ENCODE measurements at places on chromosomes 7 and 10. TPM values are rescaled to one million over a fixed set of nuclear protein-coding genes. Genes with fewer than 3 reads are reported as not detected.

Gene FOXP2
- total RNA-seq: not detected

Gene DENND2A
- not detected for total RNA-seq

Gene EGFR
- 0.09 TPM for total RNA-seq

Gene ANXA8L1
- total RNA-seq: 0.51 TPM

Gene TFPI2
- 0.51 TPM for total RNA-seq

Gene TUBAL3
- not detected for total RNA-seq

Gene BEND7
- total RNA-seq: not detected

Gene ATOH7
- total RNA-seq: not detected

Gene TYSND1
- total RNA-seq: 11.8 TPM

Gene PRSS58
- not detected for total RNA-seq

Gene LBX1
- total RNA-seq: not detected

Gene CTTNBP2
- not detected for total RNA-seq

Gene GHITM
- 234 TPM for total RNA-seq

Gene BCCIP
- 56.8 TPM for total RNA-seq

Gene NAT16
- not detected for total RNA-seq

Gene HYAL4
- total RNA-seq: 1.8 TPM

Gene NODAL
- total RNA-seq: not detected

Gene PRLHR
- total RNA-seq: not detected

Data from activated T-cell treated with anti-CD3 and anti-CD28 coated beads, Interleukin-2, amount 50 U/mL, for 72 hours (primary cell).